ENCODE measurements at places on chromosomes 1 and 21. TPM values are rescaled to one million over a fixed set of nuclear protein-coding genes. Genes with fewer than 3 reads are reported as not detected.

DNA sequence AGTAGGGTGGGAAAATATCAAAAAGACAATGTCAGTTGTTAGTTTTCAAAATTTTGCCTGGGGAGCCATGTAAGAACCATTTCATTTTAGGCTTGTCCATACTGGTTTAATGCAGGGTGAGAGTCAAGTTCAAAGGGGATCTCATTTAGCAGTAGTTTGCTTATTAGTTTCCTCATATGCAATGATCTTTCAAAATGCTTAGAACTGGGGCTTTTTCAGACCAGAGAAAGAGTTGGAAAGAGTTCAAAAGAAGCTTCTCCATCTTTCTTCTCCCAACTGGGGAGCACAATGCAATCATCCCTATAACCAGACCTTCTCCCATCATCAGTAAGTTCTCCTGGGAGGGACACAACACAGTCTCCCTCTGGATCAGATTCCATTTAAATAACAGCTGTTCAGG is 16.5 kb upstream of the SLC30A1 start:
- DNase-seq: no peak

DNA sequence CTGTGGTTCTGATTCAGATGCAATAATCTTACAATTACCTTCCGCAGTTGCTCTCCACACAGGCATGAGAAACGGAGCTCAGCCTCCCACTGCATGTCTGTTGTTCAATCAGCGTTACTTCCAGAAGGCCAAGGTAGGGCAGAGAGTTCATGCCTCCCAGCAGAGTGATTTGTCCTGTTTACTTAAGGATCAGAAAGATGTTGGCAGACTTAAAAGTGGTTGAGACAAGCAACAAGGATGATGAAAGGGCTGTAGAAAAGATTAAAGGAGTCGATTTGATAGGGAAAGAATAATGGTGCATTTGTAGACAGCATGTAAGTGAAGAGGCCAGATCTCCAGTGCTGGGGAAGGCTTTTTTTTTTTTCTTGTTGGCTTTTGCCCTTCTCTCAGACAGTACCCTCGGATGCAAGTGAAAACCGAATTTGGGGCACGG is 26.6 kb downstream of the ARMH1 start:
- DNase-seq: peak; percentile 44

DNA sequence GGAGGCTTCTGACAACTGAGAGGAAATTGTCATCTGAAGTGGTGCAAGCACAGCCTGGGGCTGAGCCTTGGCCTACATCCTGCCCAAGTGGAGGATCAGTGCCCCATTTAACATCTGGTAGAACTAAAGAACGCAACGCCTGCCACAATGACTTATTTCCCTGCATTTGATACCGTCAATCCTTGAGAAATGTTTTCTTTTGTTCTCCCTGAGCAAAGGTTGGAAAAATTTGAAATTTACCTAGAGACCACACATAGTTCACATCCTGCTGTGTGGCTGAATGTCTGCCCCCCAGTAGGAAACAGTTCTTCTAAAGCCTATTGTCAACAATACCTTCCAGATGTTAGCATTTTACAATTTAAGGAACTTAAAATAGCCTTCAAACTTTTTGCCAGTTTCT is 5.6 kb upstream of the RGS4 start:
- no peak for DNase-seq

DNA sequence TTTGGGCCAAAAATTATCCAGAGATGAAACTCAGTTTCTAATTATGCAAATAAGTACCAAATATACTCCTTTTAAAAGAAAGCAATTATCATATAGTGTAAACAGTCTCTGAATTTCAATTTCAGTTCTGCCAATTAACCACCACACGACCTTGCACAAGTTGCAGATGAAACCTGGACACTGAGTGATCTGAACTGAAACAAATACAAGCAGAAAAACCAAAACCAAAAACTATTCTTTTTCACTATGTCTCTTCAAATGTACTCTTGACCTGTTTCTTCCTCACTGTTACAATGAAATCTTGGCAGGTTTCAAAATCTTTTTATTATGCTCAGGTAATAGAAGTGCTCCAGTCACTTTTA is 79.2 kb downstream of the TYW3 start:
- DNase-seq: no peak

GRCh38 chr1:168833362-168833761 is 104.4 kb upstream of the DPT start:
- peak; percentile 76 for DNase-seq

DNA sequence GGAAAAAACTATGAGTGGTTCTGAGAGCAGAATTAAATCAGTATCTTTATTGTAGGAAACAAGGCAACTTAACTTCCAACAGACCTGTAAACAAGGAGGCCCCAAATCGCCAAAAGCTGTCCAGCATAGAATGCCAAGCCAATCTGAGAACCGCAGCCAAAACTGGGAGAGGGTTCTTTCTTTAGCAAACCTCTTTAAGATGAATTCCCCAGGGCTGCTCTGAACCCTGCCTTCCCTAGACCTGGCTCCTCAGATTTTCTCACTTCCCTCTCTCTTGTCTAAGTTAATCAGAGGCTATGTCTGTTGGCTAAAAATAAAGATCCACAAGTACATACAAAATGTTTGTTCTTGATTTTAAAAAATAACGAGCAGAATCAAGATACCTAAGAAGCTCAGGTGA is 141.4 kb downstream of the SMYD3 start:
- no peak for DNase-seq

DNA sequence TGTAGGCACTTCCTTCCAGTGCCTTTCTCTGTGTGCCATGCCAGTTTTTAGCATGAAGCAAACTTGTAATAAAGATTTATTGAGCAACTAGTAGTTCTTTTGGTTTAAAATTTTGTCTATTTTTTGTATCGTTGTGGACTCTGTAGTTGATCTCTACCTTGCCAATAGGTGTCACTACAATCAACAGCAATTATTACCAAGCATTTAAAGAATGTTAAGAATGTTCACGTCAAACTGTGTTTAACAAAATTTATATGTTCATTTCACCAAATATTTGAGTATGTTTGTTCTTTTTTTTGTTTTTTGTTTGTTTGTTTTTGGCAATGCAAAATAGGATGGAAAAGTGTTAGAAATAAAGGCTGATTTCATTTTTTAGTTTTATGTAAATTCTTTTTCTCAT is 208.1 kb downstream of the PATJ start:
- DNase-seq: no peak

DNA sequence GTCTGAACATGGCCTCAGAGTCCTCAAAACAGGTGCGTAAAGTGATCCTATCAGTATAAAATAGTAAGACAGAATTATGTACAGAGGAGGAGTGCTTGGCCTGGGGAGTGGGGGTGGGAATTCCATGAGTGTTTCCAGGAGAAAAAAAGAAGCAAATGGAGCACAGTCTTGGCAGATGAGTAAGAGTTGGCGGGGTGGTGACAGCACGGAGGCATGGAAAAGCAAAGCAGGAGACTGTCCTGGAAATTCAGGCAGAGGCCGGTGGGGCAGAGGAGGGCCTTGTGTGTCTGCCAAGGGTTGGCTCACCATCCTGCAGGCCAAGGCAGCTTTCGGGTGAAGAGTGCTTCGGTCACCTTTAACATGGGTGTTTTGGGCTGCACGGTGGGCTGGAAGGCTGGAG is 63.4 kb downstream of the OPTC start:
- DNase-seq: no peak

Gene FRRS1
- polyA plus RNA-seq: 0.45 TPM

Gene AK5
- polyA plus RNA-seq: 2.6 TPM

Gene KIF14
- polyA plus RNA-seq: 2.8 TPM

Gene USH2A
- polyA plus RNA-seq: 0.07 TPM

Gene OR6N2
- polyA plus RNA-seq: not detected

All from small intestine (tissue), 16 donors.